ENCODE measurements at places on chromosomes 1 and 21. TPM values are rescaled to one million over a fixed set of nuclear protein-coding genes. Genes with fewer than 3 reads are reported as not detected.

GBP3 gene
- total RNA-seq = 7.4 TPM

DTL gene
- total RNA-seq = 0.79 TPM

CD160 gene
- total RNA-seq = 0.37 TPM

TMEM167B gene
- 31.5 TPM for total RNA-seq

KCNJ6 gene
- not detected for total RNA-seq

AMY1C gene
- not detected for total RNA-seq

OR10Z1 gene
- total RNA-seq = not detected

SLAMF7 gene
- 0.50 TPM for total RNA-seq

KLHDC8A gene
- not detected for total RNA-seq

SH2D2A gene
- total RNA-seq = 1.0 TPM

CRYAA gene
- not detected for total RNA-seq

MPZ gene
- total RNA-seq = 3.8 TPM

TGFBR3 gene
- 26.2 TPM for total RNA-seq

UQCRHL gene
- total RNA-seq = 6.0 TPM

TMOD4 gene
- 0.62 TPM for total RNA-seq

CD52 gene
- 6.3 TPM for total RNA-seq

CLCA1 gene
- total RNA-seq = not detected

SPRR4 gene
- not detected for total RNA-seq

CDC7 gene
- 1.2 TPM for total RNA-seq

DMRTA2 gene
- not detected for total RNA-seq

UBL4B gene
- not detected for total RNA-seq

BTBD8 gene
- total RNA-seq = 4.4 TPM

TSPAN2 gene
- total RNA-seq = 6.2 TPM

CELA3A gene
- total RNA-seq = not detected

ANGPTL1 gene
- total RNA-seq = 6.6 TPM

RAB42 gene
- 1.5 TPM for total RNA-seq

MATN1 gene
- not detected for total RNA-seq

Data from left ventricle myocardium superior (tissue), 1 donor.